Cardiac muscle cell (in vitro differentiated cells and primary cell): ENCODE measurements at places on chromosomes 2 and 18.

DNA sequence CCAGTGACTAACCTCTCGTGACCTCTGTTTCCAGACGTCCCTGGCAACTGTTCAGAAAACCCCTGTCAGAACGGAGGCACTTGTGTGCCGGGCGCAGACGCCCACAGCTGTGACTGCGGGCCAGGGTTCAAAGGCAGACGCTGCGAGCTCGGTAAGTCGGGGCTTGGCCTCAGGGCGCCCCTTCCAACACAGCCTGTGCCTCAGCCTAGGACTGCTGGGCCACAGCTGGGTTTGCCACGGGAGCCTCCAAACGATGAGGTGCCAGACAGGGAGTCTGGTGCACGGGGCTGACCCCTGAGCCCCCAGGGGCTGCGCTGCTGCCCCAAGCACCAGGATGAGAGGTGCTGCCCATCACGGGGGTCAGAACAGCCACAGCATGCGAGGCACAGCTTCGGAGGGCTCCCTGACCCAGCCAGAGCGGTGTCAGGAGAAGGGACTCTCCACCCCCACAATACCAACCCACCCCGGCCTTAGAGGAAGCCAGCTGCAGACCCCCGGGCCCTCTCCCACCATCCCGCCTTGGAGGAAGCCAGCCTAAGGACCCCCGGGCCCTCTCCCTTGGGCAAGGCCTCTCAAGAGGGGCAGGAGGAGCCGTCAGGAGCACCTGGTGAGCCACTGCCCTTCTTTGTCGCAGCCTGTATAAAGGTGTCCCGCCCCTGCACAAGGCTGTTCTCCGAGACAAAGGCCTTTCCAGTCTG is 20.3 kb downstream of the MTERF4 start:
- DNase-seq = no peak

GRCh38 chr2:46435796-46436360 is 43.5 kb upstream of the TMEM247 start:
- DNase-seq = no peak

DNA sequence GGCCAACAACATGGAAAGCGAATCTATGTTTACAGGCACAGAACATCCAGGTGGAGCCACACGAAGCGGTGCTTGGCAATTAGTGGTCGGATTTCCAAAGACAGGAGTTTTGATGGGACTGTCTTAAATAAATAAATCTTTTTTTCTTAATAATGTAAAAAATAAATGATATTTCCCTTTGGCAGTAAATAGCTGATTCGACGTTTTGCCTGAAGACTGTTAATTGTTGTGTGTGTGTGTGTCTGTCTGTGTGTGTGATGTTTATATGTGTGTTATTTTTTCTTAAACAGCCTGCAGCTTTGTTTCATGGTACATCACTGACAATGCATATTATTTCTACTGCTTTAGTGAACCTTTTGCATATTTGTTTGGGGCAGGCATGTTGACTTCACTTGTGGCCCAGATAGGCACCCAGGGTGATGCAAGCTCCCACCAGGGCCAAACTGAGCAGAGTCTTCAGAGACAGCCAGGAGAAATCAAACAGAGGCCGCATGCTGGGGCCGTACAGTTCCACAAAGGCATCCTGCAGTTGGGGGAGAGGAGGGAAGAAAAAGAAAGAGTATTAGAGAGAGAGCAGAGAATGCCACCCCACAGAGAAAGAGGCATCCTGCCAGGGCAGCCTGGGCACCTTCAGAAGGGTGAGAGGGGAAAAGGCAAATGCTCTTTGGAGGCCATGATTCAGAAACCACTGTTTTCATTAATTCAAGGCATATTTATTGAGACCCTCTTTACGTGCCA is 191.2 kb downstream of the BCL2 start:
- no peak for DNase-seq

GRCh38 chr18:1014951-1015624 is 110.4 kb downstream of the ADCYAP1 start:
- peak; percentile 86 for DNase-seq

GRCh38 chr2:37500031-37500430 is 155.6 kb downstream of the QPCT start:
- DNase-seq = no peak

DNA sequence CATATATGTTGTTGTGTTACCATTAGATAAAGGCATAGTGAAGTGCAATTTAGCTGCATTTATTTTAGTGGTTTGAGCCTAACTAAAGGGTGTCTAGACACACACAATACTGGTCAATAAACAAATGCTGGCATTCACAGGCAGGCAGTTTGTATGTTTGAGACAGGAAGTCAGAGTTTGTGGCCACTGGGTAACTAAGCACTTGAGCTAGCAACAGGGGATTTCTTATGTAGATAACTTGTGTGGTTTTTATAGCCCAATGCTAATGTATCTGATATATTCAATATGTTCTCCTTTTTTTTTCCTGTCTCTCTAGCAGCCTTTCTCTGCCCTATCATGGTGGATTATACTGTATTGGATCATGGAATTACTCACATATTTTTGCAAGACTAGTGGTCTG is 38.1 kb downstream of the LRRTM4 start:
- DNase-seq = no peak

GRCh38 chr2:200681697-200682096 is 95.9 kb downstream of the AOX1 start:
- DNase-seq = peak; percentile 50

- no peak for DNase-seq
Observed at GRCh38 chr2:16746329-16746728, 80.7 kb upstream of the CYRIA start.

DNA sequence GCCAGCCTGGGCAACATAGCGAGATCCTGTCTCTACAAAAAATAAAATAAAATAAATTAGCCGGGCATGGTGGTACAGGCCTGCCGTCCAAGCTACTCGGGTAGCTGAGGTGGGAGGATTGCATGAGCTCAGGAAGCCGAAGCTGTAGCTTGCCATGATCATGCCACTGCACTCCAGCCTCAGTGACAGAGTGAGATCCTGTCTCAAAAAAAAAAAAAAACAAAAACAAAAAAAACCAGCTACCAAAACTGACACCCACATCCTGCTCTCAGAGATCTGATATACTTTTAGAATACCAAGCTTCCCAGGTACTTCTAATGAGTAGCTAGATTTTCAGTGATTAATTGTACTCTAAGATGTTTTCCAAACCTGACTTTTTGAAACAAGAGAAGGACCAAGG is 74.0 kb downstream of the TTC27 start:
- DNase-seq = no peak

- DNase-seq = peak; percentile 37
Observed at GRCh38 chr2:127107622-127107999, 657 bp upstream of the BIN1 start.

- no peak for DNase-seq
Observed at GRCh38 chr18:23012249-23012648, 79.1 kb downstream of the RBBP8 start.

GRCh38 chr2:105952131-105952530 is 207.4 kb downstream of the NCK2 start:
- no peak for DNase-seq

DNA sequence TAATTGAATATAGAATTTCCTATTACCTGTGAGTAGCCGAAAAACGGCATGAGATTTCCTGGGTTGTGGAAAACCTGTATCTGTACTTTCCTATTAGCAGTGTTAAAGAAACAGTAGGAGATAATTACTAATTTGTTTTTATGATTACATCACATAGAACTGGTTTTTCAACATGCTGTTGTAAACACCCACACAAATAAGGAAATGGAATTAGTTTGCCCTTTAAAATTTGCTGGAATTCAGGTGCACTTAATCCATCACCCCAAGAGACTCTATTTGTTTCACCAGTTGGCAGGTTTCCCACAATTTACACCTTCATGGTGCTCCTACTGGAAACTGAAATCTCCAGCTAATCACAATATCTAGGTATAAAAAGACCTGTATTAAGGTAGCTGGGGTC is 274.1 kb upstream of the SLC8A1 start:
- no peak for DNase-seq

GRCh38 chr2:75595541-75596395 is 35.0 kb upstream of the EVA1A start:
- peak; percentile 67 for DNase-seq

DNA sequence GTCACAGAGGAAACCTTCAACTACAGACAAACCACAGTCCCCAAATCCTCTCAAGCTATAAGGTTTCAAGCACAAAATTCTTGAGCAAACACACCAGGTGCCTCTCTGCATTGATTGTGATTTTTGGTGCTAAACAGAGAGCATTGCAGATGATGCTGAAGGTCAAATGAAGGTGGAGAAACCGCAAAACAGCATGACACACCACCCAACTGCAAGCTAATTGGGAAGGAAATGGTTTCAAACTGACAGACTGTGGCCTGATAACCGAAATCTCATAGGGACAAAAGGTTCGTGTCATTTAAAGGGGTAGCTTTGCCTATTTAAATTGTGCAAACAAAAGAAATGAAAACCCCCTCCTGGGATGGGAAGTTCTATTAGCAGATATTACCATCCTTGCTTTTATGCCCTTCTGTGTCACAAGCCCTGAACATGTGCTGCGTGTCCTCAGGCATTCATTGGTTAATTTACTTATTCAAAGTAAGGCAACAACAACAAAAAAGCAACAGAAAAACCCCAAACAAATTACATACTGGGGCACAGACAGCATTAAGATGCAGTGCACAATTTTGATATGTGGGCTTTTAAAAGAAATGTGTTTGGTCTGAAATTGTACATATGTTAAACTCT is 154.9 kb downstream of the AQP4 start:
- peak; percentile 8 for DNase-seq

GRCh38 chr2:126946318-126947102 is 47.8 kb downstream of the TEX51 start:
- DNase-seq = no peak

DNA sequence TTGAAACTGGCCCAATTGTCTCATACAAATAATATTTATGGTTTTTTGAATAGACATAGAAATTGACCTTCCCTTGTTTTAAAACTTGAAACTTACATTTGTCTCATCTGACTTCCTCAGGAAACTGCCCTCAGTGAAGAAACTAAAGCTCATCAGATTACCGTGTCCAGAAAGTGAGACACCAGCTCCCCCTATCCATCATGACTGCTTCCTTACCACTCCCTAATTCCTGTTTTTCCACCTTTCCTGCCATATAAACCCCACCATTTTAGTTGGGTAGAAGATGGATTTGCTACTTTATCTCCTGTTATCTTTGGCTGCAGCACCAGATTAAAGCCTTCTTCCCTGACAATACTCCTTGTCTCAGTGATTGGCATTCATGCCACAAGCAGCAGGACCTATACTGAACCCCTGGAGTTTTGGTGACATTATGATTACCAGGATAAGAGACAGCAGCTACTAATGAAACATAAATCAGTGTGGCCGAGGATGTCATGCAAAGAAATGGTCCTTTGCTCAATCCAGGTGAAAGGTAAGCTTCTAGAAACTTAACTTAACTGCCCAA is 1627.6 kb upstream of the ZEB2 start:
- no peak for DNase-seq
